ENCODE measurements at places on chromosomes 2 and 18.
A peak's percentile ranks its signal among the peaks of the same experiment; 100 is the strongest.

DNA sequence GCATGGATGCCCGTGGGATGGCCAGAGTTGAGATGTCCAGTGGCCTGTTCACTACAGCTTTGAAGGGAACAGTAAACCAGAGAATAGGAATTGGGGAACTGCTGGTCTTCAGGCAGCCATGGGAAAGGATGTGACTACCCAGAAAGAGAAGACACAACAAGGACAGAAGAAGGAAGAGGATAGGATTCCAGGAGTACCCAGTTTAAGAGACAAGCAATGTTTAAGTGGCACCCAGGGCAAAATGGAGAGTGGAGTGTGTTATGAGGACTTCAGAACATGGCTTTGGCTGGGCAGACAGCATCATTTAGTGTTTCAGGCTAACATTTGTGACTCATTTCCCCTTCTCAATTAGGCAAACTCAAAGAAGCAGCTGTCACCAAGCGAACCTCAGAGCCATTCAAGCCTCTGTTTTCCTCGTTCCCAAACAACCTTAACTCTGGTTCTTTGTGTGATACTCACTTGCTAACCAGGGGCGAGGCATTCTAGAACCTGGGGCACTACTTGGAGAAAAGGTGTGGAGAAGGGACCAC is 4.0 kb upstream of the FAM124B start:
- no peak for DNase-seq

- DNase-seq, result no peak
These were observed 118.8 kb downstream of the LDLRAD4 start for GRCh38 chr18:13337369-13337768.

GRCh38 chr18:70324897-70325296 is 36.1 kb downstream of the SOCS6 start:
- DNase-seq, result no peak

GRCh38 chr2:218732761-218733158 is 22.1 kb downstream of the TTLL4 start:
- no peak for DNase-seq

DNA sequence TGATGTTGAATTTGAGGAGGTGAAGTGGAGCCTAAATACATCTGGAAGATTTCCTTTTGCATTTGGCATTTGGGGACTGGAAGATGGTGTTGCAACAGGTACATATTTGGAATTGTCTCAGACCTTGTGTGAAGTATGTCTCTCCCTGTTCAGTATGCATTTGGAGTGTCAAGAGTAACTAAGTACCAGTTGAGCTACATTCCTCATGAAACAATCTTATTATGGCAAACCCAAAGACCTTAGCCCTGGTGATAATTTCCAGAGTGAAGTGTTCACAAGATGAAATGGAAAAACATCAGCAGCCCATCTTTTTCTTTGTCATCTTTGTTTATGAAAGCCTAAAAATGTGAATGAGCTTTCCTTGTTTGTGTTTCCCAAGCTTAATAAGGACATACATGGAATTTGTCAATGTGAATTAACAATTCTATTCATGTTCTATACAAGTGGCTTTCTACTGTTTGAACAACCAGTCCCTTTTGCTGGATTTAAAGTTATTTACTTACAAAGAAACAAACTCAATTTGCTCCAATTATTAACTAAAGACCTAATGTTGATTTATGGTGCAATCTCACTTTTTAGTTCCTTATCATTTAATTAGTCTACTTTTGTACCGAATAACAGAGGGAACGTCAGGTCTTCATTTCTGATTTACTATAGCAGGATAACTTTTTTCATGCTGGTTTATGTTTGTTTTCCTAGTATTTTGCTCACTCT is 42.1 kb upstream of the PPP1R1C start:
- DNase-seq, result no peak

DNA sequence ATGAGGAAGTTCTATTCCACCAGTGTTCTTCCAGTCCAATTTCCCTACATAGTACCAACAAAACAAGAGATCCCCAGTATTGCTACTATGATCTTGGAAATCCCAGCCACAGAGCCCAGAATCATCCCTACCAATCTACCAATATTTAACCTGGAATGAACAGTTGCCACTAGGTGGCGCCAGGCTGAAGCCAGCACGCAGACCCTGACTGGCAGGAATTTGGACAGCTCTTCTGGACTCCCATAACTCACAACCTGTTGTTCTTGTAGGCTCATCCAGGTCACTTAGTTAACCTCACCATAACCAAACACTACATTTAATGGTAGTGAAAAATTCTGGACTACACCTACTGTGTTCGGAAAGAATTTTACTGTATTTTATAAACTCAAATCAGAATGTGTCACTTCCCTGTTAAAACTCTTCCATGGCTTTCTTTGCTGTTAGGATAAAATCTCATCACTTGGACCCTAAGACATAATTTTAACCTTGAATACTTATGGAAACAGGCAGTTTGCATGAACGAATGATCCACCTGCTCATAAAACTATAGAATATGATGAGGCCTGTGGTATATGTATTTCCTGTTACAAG is 59.8 kb upstream of the SLC38A11 start:
- DNase-seq, result peak; percentile 51

- DNase-seq, result no peak
These were observed 54.0 kb downstream of the NDUFA10 start for GRCh38 chr2:239971115-239971514.

DNA sequence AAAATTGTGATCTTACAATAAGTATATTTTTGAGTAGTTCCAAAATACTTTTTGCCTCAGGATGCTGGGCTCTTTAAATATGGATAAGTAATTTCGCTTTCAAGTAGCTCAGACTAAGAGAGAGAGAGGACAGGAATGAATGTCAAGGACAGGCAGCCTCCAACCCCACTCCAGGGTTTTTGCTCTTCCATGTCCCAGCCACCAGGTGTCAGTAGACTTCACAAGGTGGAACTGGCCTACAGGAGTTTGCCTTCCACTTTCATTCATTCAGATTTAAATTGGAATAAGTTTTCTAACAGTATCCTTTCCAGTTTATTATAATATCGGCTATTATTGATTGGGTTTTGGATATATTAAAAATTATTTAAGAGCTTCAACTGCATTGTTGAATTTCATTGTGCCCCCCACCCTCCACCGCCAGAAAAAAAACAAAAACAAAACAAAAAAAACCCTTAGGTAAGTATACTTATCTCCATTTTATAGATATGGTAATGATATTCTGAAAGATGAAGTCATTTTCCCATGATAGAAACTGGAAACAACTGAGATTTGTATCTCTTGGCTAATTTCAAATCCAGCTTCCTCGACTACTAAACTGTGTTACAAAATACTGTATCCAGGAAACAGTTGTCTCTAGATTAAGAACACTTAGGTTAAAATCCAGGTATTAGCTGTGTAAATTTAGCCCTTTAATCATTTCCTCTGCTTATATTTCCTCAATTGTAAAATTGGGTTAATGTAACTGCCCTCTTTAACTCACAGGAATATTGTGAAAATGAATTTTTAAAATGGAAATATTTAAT is 793.1 kb downstream of the ERBB4 start:
- DNase-seq, result peak; percentile 51

DNA sequence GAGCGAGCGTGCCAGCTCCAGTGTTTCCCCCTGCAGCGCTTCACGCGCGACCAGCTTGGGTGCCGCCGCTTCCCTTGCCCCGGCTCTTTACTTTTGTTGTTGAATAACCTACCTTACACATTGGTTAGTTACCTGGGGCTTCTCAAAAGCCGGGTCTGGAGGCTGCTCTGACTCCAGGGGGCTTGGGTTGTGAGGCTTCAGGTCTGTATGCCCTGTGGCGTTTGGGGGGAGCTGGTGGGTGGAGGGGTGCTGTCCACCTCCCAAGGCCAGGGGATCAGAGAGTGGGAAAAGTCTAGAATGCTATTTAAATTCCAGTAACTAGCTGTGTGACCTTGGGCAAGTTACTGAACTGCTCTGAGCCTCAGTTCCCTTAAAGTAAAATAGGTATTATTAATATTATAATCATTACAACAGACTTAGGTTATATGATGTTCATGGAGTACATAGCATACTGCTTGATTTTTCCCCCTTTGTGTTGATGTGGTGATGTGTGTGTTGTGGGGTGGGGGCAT is 770 bp downstream of the LYPD6B start:
- DNase-seq, result no peak

DNA sequence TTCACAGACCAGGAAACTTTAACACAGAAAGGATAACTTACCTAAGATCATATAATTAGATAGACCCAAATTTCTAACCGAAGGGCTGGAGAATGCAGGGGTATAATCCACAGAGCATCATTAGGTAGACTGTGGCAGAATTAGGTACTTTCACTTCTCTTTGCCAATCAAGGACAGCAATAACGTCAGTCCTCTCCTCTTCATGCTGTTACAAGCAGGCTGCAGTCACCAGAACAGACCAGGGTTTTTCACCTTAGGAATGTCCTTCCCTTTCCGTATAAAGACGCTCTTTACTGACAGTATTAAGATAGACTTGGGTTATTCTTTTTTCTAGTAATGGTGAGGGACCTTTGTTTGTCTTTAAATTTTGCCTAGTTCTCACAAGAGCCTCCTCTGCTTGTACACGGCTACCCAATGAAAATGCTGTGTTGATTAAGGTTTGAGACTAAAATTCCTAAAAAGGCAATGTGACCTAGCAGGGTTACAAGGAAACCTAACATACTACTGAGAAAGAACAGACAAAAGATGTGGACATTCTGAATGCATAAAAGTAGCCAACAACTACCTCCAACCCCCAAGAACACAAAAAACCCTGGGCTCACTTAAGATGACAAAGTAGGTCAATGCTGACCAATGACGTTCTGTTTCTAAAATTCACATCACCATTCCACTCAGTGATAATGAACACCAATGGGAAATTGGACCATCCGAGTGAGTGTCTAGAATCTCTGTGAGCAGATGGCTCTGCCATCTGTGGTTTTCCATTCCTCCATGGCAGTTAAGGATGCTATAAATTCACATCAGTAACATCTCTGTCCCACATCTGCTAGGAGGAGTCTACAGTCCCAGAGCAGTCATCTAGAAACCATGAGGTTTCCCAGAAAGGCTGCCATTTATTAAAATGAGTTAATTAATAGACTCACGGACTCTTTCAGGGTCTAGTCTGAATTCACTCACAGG is 2.1 kb downstream of the PDIA6 start:
- DNase-seq, result peak; percentile 42

- no peak for DNase-seq
These were observed 242.4 kb downstream of the KLHL29 start for GRCh38 chr2:23627236-23628009.

DNA sequence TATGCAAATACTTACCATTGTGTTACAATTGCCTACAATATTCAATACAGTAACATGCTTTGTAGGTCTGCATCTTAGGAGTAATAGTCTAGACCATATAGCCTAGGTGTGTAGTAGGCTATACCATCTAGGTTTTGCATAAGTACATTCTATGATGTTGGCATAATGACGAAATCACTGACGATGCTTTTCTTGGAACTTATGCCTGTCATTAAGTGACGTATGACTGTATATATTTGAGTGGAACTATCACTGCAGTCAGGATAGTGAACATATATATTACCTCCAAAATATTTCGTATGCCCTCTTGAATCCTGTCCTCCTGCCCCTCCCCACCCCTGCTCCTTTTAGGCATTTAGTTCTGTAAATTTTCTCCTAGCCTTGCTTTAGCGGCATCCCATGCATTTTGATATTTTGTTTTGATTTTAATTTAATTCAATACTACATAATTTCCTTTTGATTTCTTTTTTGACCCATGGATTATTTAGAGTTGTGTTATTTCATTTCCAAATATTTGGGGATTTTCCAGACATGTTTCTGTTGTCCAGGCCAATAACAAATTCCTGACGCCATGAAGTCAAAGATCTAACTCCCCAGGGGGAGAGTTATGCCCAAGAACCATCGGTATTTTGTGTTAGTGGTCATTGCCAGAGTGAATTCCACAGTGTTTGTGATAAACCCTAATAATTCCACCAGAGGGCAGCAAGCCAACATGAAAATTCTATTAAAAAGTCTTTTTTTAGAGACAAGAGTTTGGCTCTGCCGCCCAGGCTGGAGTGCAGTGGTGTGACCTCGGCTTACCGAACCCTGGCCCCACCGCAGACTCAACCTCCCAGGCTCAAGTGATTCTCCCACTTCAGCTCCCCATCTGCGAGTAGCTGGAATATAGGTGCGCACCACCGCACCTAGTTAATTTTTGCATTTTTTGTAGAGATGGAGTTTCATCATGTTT is 24.2 kb upstream of the CASP8 start:
- peak; percentile 77 for DNase-seq

DNA sequence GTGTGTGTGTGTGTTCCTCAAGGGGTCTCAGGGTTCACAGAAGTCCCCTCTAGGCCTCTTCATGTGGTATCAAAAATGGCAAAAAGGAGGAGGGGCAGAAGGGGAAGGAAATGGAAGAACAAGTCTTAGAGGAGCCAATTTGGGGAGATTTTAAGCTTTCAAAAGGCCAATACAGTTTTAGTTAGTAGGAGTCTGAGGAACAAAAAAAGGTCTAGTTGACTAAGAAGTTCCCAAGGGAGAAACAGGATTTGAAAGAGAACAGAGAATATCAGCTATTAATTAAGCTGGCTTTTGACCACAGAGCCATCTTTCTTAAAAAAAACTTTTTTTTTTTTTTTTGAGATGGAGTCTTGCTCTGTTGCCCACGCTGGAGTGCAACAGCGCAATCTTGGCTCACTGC is 7.1 kb downstream of the RNF125 start:
- DNase-seq, result no peak

DNA sequence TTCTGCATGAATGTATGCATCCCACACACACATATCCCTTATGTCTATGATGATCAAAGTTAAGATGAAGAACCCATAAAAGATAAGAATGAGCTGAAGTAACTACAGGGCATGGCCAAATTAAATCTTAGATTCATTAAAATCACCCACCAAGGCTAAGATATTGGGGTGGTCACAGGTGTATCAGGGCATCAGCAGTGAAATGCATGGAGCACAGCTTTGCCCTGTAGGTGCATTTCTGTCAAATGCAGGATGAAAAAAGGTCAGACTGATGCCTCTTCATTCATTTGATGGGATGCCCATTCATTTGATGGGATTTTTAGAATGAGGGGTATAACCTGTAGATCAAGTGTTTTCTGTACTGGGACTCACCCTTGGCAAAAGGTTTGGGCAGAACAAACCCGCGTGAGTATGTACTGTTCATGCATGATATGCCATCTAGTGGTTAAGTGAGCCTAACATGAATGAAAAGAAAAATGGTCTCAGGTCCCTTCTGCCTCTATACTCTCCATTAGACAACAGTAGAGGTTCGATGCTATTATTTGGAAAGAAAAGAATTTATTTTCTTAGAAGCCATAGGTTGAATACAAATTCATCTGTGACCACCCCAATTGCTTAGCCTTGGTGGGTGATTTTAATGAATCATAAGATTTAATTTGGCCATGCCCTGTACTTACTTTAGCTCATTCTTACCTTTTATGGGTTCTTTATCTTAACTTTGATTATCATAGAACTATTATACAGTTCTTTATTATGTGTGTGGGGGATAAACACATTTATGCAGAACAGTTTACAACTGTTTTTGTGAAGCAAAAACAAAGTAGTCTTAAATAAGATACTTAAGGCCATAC is 43.2 kb upstream of the NOSTRIN start:
- DNase-seq, result peak; percentile 36

- DNase-seq, result no peak
These were observed 250.6 kb downstream of the LTBP1 start for GRCh38 chr2:33197198-33197938.

All from fibroblast of skin of abdomen (primary cell).